Fibroblast of the aortic adventitia (primary cell): ENCODE measurements at places on chromosomes 6 and 20. TPM values are rescaled to one million over a fixed set of nuclear protein-coding genes. Genes with fewer than 3 reads are reported as not detected.

ME1 gene
- total RNA-seq = 17.0 and 21.7 TPM in 2 replicates

LY6G5C gene
- 1.1 TPM in 1 of 2 replicates, not detected in the other for total RNA-seq

EPB41L1 gene
- total RNA-seq = 13.5 and 18.1 TPM in 2 replicates

HEY2 gene
- total RNA-seq = 0.09 and 0.25 TPM in 2 replicates

SEMG1 gene
- total RNA-seq = not detected in 2 replicates

PRR18 gene
- not detected in 2 replicates for total RNA-seq

SH3BGRL2 gene
- 4.1 and 6.6 TPM in 2 replicates for total RNA-seq

SLC52A3 gene
- total RNA-seq = not detected in 2 replicates

PTK7 gene
- total RNA-seq = 44.6 and 102 TPM in 2 replicates

CST2 gene
- 0.36 TPM in 1 of 2 replicates, not detected in the other for total RNA-seq

ID4 gene
- total RNA-seq = 11.4 and 18.0 TPM in 2 replicates

PRSS16 gene
- not detected in 2 replicates for total RNA-seq

PPIL4 gene
- total RNA-seq = 36.1 and 46.0 TPM in 2 replicates

KIF13A gene
- 53.2 and 86.8 TPM in 2 replicates for total RNA-seq

EYS gene
- 0.09 TPM in 1 of 2 replicates, not detected in the other for total RNA-seq

TCP11 gene
- 0.36 TPM in 1 of 2 replicates, not detected in the other for total RNA-seq

BHLHE23 gene
- total RNA-seq = not detected in 2 replicates

PXDC1 gene
- total RNA-seq = 17.6 and 39.4 TPM in 2 replicates

FAM83D gene
- total RNA-seq = 2.2 and 16.7 TPM in 2 replicates

EYA2 gene
- 0.57 and 1.6 TPM in 2 replicates for total RNA-seq

CPNE5 gene
- total RNA-seq = 0.16 and 0.18 TPM in 2 replicates

CSNK2B gene
- total RNA-seq = 134 and 214 TPM in 2 replicates

FLRT3 gene
- total RNA-seq = 0.54 and 5.9 TPM in 2 replicates

BTNL2 gene
- total RNA-seq = not detected in 2 replicates

RAB5IF gene
- total RNA-seq = 30.3 and 59.1 TPM in 2 replicates

WFDC11 gene
- total RNA-seq = not detected in 2 replicates

GPR6 gene
- not detected in 2 replicates for total RNA-seq

CCN2 gene
- 15.9 and 118 TPM in 2 replicates for total RNA-seq

PLCB4 gene
- 0.25 and 4.1 TPM in 2 replicates for total RNA-seq

POPDC3 gene
- total RNA-seq = 7.5 and 33.7 TPM in 2 replicates

PARD6B gene
- 1.4 and 1.5 TPM in 2 replicates for total RNA-seq

SLC17A3 gene
- 1.1 TPM in 1 of 2 replicates, not detected in the other for total RNA-seq

WFDC5 gene
- not detected in 2 replicates for total RNA-seq

TP53TG5 gene
- total RNA-seq = 0.09 TPM in 1 of 2 replicates, not detected in the other

CEP250 gene
- total RNA-seq = 22.0 and 66.7 TPM in 2 replicates

JAG1 gene
- total RNA-seq = 39.2 and 46.7 TPM in 2 replicates

SMOC2 gene
- 0.09 TPM in 1 of 2 replicates, not detected in the other for total RNA-seq

FAM83C gene
- not detected in 2 replicates for total RNA-seq

DSP gene
- 4.2 and 4.3 TPM in 2 replicates for total RNA-seq

SFTA2 gene
- not detected in 2 replicates for total RNA-seq

RHAG gene
- total RNA-seq = not detected in 2 replicates

CRISP2 gene
- total RNA-seq = not detected in 2 replicates

MOG gene
- total RNA-seq = not detected in 2 replicates

IL17A gene
- not detected in 2 replicates for total RNA-seq

SMPDL3A gene
- 18.6 and 19.6 TPM in 2 replicates for total RNA-seq

RGS17 gene
- 7.8 and 38.1 TPM in 2 replicates for total RNA-seq

CST5 gene
- not detected in 2 replicates for total RNA-seq

THBS2 gene
- total RNA-seq = 322 and 519 TPM in 2 replicates

GNAS-AS1 gene
- total RNA-seq = 0.25 and 0.81 TPM in 2 replicates

DEFB124 gene
- not detected in 2 replicates for total RNA-seq

PSORS1C2 gene
- total RNA-seq = not detected in 2 replicates

KCNK16 gene
- total RNA-seq = not detected in 2 replicates

TMEM217 gene
- total RNA-seq = 0.09 TPM in 1 of 2 replicates, not detected in the other

GJA10 gene
- not detected in 2 replicates for total RNA-seq

OR12D3 gene
- not detected in 2 replicates for total RNA-seq

GPX5 gene
- total RNA-seq = not detected in 2 replicates

ENPP5 gene
- total RNA-seq = 0.36 and 5.3 TPM in 2 replicates
